ENCODE measurements at places on chromosomes 12 and 14.

- no peak for DNase-seq
Observed at GRCh38 chr12:3236345-3237187, 159.4 kb downstream of the TSPAN9 start.

GRCh38 chr14:98328496-98328895 lies 943.5 kb downstream of the BCL11B start:
- DNase-seq: no peak

DNA sequence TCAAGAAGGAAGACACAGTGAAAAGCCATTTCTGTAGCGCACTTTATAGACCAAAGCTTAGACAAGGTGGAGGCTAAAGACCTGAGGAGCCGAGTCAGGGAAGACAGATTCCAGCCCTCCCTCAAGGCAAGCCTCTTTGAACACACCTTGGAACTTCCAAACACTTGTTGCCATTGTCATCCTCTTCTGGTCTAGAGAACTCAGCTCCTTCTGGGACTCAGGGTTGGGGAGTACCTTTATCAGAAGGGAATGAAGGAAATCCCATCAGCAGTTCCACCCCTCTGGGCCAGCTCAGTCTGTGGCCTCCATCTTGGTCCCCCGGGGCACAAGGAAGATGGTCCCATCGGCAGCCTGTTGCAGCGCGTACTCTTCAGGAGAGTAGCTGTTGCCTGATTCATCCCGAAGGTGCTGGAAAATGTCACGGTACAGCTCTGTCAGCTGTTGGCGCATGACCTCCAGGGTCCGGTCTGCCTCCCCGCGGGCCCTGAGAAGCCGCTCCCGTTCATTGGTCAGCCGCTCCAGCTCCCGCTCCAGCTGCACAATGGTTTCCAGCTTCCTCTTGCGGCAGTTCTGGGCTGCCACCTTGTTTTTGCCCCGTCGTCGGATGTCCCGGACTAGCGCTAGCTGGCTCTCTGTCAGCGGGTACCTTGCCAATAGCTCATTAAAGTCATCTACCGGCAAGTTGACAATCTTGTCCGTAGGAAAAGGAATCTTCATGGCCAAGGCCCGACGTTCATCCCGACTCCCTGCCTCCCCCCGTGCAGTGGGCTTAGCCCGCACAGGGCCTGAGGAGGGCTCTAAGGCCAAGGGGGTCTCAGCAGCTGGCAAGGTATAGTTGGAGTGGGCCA lies 8.5 kb downstream of the NFE2 start:
- DNase-seq: no peak

GRCh38 chr14:49687942-49688700 lies at the start of gene POLE2:
POLE2 (minus strand) TSS chr14:49688214; CDS start chr14:49688203, 11 bp downstream.
- peak; percentile 45 for DNase-seq

DNA sequence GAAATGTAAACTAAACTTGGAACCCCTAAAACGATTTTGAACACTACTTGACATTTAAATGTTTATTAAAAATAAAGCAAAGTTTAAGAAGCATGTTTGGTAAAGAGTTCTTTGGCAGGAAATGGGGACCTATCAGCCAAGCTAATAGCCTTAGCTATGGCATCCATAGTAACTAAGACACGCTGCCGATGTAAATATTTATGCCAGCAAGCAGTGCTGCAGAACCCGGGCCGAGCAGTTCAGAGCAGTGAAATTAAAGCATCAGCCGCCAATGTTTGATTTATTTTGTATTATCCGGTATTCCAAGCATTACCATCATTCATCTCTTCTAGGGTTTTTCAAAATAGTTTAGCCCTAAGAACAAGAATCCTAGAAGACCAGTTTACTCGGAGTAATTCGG lies 61.6 kb downstream of the PPP2R5C start:
- DNase-seq: no peak

- no peak for DNase-seq
Observed at GRCh38 chr12:66964629-66965028, 285.8 kb upstream of the GRIP1 start.

GRCh38 chr14:95117937-95118721 lies 39.2 kb downstream of the DICER1 start:
- no peak for DNase-seq

DNA sequence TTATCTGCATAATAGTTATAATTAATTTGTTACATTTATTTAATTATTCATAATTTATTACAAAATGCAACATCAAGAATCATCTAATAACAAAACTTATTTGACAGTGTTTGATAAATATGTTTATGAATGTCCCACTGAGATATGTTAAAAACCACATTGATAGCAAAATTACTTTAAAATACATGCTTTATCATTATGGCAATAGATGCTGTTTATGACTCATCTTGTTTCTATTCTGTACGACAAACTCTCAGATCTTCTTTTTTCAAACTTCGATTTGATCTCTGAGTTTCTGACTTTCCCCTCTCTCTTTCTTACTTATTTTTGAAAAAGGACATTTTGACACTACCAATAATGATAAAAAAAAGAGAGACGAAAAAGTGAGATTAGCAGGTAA lies 56.8 kb upstream of the LRRK2 start:
- DNase-seq: no peak

DNA sequence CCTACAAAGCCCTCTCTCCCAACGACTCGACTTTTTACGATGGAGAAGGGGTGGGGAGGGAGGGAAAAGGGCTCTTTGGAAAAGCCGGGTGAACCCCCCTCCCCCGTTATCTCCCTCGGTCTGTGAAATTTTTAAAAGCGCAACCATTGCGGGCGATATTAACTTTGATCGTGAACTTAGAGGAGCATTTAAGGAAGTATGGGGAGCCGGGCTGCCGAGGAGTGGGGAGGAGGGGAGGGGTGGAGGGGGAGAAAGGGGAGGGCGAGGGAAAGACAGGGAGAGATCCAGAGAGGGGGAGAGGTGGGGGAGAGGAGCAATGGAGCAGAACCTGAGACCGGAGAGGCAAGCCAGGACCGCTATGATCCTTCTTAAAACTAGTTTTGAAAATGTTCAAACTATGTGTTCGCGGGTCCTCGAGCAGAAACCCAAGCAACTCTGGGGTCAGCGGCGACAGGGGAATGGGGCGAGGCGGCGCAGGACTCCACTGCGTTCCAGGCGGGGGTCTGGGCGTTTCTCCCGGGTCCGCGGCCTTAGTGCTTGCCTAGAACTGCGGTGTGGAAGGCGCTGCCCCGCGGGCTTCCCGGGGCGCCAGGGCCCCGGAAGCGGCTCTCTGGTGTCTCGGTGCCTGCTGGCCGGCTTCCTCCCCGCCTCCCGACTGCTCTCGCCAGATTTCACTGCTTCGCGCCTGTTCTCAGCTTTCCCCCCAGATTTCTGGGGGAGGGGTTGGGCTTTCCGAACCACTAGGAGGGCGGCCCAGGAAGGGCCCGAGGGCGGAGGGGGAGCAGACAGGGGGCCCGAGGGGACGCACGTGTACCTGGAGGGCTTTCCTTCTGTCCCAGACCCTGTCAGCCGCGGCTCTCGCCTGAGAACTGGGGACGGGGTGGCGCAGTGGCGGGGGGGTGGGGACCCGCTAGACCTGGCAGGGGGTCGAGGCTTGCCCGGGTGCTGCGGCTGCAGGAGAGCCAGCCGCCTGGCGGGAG lies at the start of gene HOTAIR:
TSS of gene HOTAIR (minus strand) at position 871 of the 980 bp plus-strand sequence.
- no peak for DNase-seq

DNA sequence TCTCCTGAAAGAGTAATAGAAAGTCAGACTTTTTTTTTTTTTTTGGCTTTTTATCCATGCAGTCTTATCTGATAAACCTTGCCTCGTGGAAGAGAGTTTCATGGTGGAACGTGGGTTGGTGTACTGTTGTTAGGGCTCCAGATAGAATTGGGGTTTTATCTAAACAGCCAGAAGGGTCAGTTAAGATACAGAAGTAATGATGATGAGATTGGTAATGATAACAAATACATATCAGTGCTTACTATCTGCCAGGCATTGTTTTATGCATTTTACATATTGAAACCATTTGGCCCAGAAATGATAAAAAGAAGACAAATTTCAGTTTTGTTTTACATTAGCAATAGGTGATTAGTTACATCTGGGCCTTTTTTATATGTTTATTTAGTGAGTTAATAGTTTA lies 372.8 kb upstream of the PRICKLE1 start:
- no peak for DNase-seq

DNA sequence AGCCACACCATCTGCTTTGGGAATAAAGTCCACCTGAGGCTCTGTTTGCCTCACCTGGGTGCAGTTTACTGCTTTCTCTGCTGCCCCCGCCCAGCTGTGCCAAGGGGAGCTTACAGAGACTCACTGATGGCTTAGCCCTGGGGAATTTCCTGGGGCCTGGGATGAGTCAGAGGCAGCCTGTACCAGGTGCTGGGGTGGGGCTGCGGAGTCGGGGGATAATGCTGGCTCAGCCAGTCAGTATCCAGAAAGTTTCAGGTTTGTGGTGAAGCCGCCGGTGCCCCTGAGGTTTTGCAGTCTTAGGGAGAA lies 22.3 kb downstream of the PLEKHG3 start:
- no peak for DNase-seq

GRCh38 chr12:58931518-58931917 lies 11.2 kb upstream of the LRIG3 start:
- DNase-seq: no peak

GRCh38 chr12:115135800-115136211 lies 451.8 kb upstream of the TBX3 start:
- DNase-seq: no peak

DNA sequence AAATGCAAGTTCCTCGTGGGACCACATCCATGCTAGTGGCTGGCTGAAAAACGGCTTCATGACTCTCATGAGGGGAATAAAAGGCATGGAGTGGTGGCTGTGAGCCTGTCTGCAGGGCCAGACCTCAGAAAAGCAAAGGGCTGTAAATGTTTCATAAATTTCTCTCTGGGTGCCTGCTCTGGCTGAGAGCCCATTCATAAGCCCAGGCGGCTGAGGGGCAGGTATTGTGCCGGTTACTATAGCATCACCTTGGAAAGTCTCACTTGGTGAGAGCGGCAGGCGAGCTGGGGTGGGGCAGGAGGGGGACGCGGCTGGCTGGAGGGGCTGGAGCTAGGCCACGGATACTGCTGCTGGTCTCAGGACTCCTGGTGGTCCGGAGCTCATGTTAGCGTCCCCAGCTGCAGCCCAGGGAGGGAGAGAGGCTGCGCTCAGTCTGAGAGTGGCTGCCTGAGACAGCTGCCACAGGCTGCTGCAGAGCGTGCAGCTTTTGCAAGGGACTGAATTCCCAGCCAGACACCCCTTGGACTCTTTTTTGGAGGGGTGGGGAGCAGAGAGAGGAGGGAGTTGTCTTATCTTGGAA lies at the start of gene SLC17A8:
TSS of gene SLC17A8 (plus strand) at position 431 of the 580 bp plus-strand sequence. CDS start 318 bp downstream, outside the sequence.
- no peak for DNase-seq

GRCh38 chr14:101966742-101967141 lies 2.4 kb downstream of the DYNC1H1 start:
- DNase-seq: no peak

DNA sequence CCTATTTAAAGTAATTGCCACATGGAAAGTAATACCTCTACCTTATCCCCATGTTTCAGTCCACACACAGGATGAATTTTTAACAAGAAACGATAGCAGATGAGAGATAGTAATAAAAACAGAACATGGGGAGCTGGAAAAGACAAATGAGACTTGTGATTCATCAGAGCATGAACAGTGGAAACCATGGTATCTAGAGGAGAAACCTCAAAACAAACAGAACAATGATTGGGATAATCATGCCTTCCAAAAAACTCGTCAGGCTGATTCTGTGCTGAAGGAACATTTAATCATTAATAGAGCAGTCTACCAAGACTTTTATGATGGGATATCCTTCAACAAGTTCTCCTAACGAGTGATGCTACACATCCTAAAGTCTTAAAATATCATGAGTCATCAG lies 1390.7 kb downstream of the FSCB start:
- no peak for DNase-seq

DNA sequence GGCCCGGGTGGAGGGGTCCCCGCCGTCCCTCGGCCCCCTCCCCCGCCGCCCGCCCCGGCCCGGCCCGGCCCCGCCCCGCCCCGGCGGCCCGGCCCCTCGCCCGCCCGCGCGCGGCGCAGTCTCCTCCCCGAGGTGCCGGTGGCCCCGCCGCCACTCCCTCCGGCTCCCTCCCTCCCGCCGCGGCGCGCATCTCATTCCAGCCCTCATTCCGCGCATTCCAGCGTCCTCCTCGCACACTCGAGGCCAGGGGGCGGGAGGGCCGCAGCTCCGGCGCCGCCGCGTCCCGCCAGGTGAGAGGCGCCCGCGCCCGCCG lies at the start of gene TEAD4:
TSS of gene TEAD4 (plus strand) at position 206 of the 313 bp plus-strand sequence.
- DNase-seq: no peak

GRCh38 chr12:16499611-16500010 lies 106.4 kb downstream of the LMO3 start:
- DNase-seq: no peak

- DNase-seq: no peak
Observed at GRCh38 chr12:94174576-94174975, 26.2 kb downstream of the PLXNC1 start.

GRCh38 chr14:104473244-104473565 lies 106.4 kb upstream of the C14orf180 start:
- no peak for DNase-seq

- no peak for DNase-seq
Observed at GRCh38 chr12:96824074-96824837, 82.8 kb upstream of the NEDD1 start.

DNA sequence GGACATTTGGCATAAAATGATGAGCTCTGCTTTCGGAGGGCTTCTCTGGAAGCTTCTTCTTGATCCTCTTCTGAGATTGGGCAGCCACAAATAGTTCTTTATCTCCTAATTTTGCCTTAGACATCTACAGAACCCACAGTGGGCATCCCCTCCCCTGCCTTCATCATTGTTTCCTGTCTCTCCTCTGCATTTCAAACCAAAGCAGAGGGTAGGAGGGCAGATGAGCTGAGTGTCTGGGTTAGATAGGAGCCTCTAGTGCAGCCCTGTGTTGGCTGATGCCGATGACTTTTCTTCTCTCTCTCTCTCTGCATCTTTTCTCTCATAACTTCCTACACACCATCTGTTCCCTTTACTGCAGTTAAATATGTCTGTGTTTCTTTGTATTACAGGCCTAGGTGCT lies 8.5 kb upstream of the IL26 start:
- no peak for DNase-seq

- no peak for DNase-seq
Observed at GRCh38 chr12:12859690-12860089, 31.7 kb upstream of the GPRC5A start.

DNA sequence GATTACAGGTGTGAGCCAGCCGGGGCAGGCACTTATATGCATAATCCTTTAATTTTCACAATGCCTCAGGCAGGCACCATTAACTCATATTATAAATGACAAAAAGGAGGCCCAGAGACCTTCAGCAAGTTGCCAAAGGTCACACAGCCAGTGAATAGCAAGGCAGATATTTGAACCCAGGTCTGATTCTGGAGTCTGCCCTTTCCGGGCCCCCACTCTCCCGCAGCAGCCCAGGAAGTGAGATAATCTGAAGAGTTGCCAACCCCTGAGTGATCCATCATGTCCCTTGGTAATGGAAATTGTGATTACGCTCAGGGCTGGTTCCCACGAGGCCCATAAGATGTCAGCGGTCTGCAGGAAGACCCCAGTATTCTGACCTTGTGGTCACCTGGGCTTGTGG lies 95.3 kb upstream of the MED13L start:
- DNase-seq: no peak

DNA sequence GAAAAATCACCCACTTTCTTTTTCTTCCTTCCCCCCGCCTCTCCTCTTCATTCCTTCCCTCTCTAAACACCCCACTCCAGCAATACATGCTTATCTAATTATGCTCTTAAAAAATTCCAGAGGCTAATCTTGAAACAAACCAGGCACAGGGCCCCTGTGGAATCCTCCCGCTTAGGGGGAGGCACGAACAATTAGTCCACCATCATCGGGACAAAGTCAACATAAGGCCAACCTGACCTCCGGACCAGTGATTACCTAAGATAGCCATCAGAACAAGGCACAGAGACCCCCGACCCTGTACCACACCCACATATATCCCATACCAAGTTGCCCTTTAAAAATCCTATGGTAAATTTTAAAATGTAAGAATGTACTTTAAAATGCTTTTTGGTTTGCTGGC lies 47.1 kb downstream of the KIF21A start:
- DNase-seq: no peak

GRCh38 chr12:102107970-102108369 lies 11.9 kb downstream of the NUP37 start:
- DNase-seq: no peak

All from activated naive CD4-positive, alpha-beta T cell (primary cell).